Left cardiac atrium (tissue), 4 donors: ENCODE measurements at places on chromosomes 6 and 20.

DNA sequence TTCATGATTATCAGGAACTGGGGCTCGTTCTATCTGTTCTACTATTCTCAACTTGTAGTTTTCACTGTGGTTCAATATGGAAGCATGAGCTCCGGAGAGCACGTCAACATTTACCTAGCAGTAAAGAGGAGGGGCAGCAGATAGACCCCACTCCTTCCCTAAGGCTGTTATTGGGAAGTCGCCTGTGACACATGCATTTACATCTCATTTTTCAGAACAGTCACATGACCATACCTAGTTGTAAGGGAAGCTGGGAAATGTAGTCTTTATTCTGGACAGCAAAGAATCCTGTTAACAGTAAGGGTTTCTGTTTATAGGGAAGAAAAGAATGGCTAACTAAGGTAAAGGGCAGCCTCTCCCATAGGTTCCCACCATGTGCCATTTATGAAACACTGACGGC, 158.3 kb downstream of the ZFP64 start:
- no peak for DNase-seq

GRCh38 chr6:6640926-6641325, 52.4 kb downstream of the LY86 start:
- DNase-seq = no peak

DNA sequence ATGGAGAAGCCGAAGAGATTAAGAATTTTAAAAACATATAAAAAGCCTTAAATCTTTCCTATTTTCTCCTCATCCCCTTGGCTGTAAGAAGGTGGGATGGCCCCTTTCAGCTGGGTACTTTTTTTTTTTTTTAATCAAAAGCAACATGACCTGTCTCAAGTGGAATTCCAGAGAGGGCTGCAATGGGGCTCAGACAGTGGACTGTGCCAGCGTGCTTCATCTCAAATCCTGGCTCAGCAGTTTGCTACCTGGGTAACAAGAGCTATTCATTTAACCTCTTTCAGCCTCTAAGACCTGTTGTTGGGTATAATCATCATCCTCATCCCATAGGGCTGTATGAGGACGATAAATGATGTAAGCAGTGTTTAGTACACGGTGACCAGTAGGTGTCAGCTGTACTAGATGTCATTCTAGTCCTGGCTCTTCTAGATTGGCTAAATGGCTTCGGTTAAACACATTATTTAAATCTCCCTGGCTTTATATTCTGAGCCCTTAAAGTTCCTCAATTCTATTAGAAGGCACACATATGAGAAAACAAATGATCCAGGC, 6.9 kb upstream of the PPP1R3G start:
- no peak for DNase-seq

GRCh38 chr6:155001482-155001881, 6.4 kb downstream of the TIAM2 start:
- DNase-seq = no peak

DNA sequence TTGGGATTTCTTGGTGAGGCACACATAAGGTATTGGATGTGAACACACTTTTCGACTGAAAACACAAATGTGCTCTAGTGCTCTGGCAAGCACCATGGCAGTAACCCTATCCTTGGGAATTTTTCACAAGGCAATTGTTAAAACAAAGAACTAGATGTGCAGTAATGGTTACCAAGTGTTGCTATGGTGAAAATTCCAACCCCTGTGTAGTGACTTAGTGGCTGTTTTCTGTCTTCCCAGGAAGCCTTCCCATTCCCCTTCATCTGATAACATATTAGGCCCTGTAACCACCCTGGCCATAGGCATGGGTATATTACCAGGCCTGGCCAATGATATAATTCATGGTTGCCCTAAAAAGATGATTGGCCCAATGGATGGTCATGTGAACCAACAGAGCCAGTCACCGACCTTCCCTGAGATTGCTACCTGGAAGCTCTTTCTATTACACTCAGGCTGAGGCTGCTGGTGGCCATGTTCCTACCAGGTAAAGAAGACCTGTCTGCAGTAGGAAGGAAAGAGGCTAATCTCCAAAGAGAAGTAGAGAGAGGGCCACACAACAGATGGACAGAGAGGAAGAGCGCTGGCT, 4.1 kb downstream of the C20orf202 start:
- DNase-seq = no peak

GRCh38 chr6:24529985-24530384, 35.2 kb downstream of the ALDH5A1 start:
- DNase-seq = no peak

GRCh38 chr6:15763364-15763763, 100.5 kb upstream of the DTNBP1 start:
- no peak for DNase-seq

GRCh38 chr6:135182071-135183001, 1.2 kb downstream of the MYB start:
- peak; percentile 28 for DNase-seq

- DNase-seq = no peak
Measured at GRCh38 chr6:166754218-166755030, 127.4 kb upstream of the RPS6KA2 start.

- no peak for DNase-seq
Measured at GRCh38 chr20:42193119-42193518, 574.9 kb upstream of the CHD6 start.

DNA sequence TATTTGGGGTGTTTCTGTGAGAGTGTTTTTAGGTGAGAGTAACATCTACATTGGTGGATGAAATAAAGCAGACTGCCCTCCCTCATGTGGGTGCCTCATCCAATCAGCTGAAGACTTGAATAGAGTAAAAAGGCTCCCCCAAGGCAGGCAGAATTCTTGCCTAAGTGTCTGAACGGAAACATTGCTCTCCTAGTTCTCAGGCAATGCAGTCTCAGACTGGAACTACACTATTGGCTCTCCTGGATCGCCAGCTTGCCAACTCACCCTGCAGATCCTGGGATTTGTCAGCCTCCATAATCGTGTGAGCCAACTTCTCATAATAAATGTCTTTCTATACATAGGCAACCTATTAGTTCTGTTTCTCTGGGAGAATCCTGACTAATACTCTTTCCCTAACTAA, 5.5 kb upstream of the TMEM170B start:
- no peak for DNase-seq

GRCh38 chr6:14832427-14832826, 413.4 kb upstream of the JARID2 start:
- no peak for DNase-seq

GRCh38 chr6:148653138-148653776, 93.6 kb upstream of the UST start:
- no peak for DNase-seq

DNA sequence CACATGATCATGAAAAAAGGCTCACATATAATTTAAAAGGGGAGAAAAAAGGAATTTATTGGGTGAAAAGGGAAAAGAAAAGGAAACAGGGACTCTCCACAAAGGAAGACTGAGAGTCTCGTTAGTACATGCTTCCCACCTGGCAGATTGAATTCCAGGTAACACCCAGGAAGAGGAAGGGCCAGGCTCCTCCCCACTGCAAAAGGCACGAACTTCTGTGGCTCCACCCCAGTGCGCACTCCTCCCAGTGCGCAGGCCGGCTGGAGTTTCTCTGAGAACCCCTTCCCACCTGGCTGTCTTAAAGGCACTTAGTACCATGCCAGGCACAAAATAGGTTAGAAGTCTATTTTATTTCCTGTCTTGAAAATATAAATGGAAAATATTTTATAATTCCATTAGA, 129.8 kb downstream of the COL12A1 start:
- DNase-seq = no peak

GRCh38 chr6:131821010-131821807, 13.4 kb downstream of the ENPP1 start:
- DNase-seq = no peak

DNA sequence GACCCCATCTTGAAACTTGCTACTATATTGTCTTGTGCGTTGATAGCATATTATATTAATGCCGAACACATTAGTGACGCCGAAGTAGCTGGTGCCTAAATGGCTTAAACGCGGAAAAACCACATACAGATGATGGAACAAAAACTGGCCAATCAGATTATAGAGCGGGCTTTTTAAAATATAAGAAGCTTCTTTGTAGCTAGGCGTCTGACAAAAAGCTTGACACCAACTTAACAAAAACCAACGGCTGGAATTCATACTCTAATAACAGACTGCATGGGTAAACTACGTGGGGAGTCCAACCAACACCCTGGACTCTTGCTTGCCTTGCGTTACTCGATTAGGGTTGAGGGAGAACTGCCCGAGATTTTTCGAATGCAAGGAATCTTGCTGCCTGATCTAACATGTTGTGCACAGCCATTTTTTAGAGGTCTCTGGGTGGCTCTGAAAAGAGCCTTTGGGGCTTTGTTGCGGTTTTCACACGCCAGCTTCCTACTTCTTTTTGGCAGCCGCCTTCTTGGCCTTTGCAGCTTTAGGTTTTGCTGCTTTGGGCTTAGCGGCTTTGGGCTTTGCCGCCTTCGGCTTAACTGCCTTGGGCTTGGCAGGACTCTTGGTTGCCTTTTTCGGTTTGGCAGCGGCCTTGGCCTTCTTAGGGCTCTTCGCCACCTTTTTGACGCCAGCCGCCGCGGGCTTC, 45.7 kb downstream of the OR2B2 start:
- DNase-seq = no peak

DNA sequence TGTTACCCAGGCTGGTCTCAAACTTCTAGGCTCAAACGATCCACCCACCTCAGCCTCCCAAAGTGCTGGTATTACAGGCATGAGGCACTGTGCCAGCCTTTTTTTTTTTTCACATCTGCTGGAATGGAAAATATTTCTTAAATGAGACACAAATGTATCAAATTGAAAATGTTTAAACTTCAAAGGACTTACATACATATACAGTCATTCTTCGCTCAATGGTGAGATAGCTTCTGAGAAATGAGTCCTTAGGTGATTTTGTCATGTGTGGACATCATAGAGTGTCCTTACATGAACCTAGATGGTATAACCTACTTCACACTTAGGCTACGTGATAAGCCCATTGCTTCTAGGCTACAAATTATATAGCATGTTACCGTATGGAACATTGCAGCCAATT, 43.1 kb downstream of the MICA start:
- no peak for DNase-seq

GRCh38 chr20:37560629-37561028, 33.0 kb upstream of the BLCAP start:
- no peak for DNase-seq

GRCh38 chr6:104229057-104229456, 630.7 kb downstream of the HACE1 start:
- DNase-seq = no peak

GRCh38 chr20:45339084-45339483, 9.1 kb downstream of the SDC4 start:
- no peak for DNase-seq
